ENCODE measurements at places on chromosomes 11 and 22. TPM values are rescaled to one million over a fixed set of nuclear protein-coding genes. Genes with fewer than 3 reads are reported as not detected.

Gene ACTN3
- total RNA-seq = not detected

Gene MMP3
- total RNA-seq = not detected

Gene CHCHD10
- total RNA-seq = 1,600 TPM

Gene PNPLA5
- not detected for total RNA-seq

Gene INPP5J
- total RNA-seq = 15.4 TPM

Gene SCGB1A1
- total RNA-seq = not detected

Gene CD3G
- total RNA-seq = not detected

Gene RTN4R
- total RNA-seq = 0.75 TPM

Gene CALCA
- not detected for total RNA-seq

Gene YPEL1
- 3.1 TPM for total RNA-seq

Gene EHF
- total RNA-seq = 2.3 TPM

Gene AQP11
- total RNA-seq = 0.91 TPM

Gene CAPN5
- 2.6 TPM for total RNA-seq

Gene SLC17A6
- total RNA-seq = not detected

Gene OR4A16
- not detected for total RNA-seq

Gene RAB36
- total RNA-seq = 0.35 TPM

Gene MOGAT2
- 0.13 TPM for total RNA-seq

Gene MYRF
- 0.16 TPM for total RNA-seq

Gene LINC01488
- 0.22 TPM for total RNA-seq

Gene FXYD6
- 34.6 TPM for total RNA-seq

Data from Right ventricle myocardium superior (tissue), 1 donor.